ENCODE measurements at places on chromosomes 3 and 15.
A peak's percentile ranks its signal among the peaks of the same experiment; 100 is the strongest.

- H3K27me3 ChIP-seq: no peaks in the 10 kb centered on the region
- no peaks in the 10 kb centered on the region for H3K36me3 ChIP-seq
- H3K27ac ChIP-seq: peak overlapping the region; percentile 31
- peaks cover 7% of the 10 kb centered on the region for H3K4me1 ChIP-seq
- peak; percentile 31 for DNase-seq
- peak overlapping the region; percentile 36 for H3K4me3 ChIP-seq
Observed at GRCh38 chr15:66369773-66370651, 13.5 kb upstream of the TIPIN start.

GRCh38 chr3:125032683-125033082 lies 23.1 kb downstream of the HEG1 start:
- no peak for DNase-seq
- no peak overlapping the region for H3K4me3 ChIP-seq
- H3K27ac ChIP-seq: no peak overlapping the region
- H3K36me3 ChIP-seq: no peaks in the 10 kb centered on the region
- no peaks in the 10 kb centered on the region for H3K27me3 ChIP-seq
- H3K4me1 ChIP-seq: no peaks in the 10 kb centered on the region

DNA sequence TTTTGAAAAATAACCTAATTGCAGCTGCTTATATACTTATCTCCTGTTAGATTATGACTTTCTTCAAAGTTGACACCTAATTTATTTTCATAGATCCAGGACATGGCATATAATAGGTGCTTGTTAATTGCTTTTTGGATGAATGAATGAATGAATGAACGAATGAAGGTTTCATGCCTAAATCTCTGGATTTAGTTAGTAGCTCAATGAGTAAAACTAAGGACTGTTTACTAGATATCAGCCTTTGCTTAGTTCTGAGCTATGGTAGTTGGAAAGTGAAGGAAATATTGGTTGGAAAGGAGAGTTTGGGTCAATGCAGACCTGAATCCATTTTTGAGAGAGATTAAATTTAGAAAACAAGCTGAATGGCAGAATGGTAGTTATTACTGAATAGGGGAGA lies 160.4 kb upstream of the SGO1 start:
- no peaks in the 10 kb centered on the region for H3K27me3 ChIP-seq
- no peak overlapping the region for H3K27ac ChIP-seq
- no peak for DNase-seq
- H3K36me3 ChIP-seq: no peaks in the 10 kb centered on the region
- H3K4me1 ChIP-seq: no peaks in the 10 kb centered on the region

- H3K4me1 ChIP-seq: no peaks in the 10 kb centered on the region
- no peak overlapping the region for H3K27ac ChIP-seq
- no peak overlapping the region for H3K4me3 ChIP-seq
Observed at GRCh38 chr3:59609657-59610348, 560.0 kb upstream of the CFAP20DC start.

GRCh38 chr15:99436542-99437314 lies 129.1 kb upstream of the MEF2A start:
- H3K36me3 ChIP-seq: no peaks in the 10 kb centered on the region
- H3K4me1 ChIP-seq: no peaks in the 10 kb centered on the region
- no peak overlapping the region for H3K27ac ChIP-seq
- no peak for DNase-seq
- peaks cover 6% of the 10 kb centered on the region for H3K27me3 ChIP-seq

DNA sequence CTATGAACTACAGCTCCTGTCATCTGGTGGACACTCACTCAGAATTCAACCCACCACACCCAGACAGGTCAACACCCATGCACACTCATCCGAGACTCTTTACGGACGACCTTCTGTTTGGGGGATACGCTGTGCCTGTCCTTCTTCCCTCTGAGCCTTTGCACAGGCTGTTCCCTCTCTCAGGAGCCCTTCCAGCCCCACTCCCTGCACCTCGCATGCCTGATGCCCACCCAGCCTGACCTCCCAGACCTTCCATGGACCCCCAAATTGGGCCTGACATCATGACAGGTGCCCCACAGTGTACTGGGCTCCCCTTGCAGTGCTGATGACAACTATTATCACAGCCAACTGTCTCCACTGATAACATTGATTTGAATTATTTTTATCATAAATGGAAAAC lies 135.8 kb downstream of the NSMCE3 start:
- no peaks in the 10 kb centered on the region for H3K27me3 ChIP-seq
- no peak for DNase-seq
- no peak overlapping the region for H3K27ac ChIP-seq
- no peaks in the 10 kb centered on the region for H3K4me1 ChIP-seq

DNA sequence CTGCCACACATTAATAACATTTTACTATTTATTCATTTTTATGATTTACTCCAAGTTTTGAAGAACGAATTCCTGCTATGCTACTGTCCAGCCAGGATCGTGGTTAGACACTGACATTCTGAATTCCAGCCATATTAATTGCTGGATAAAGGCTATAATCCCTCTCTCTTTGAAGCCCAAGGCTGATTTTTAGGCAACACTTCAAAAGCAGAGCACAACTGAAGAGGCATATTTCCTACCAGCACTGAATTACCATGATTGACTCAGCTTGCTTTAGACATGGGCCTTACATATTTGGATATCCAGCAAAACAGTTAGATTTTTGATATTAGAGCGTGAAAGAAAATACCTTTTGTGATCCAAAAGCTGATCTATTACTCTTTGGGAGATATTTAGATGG lies 205.0 kb downstream of the ZIC1 start:
- no peak for DNase-seq
- peaks cover 7% of the 10 kb centered on the region for H3K4me1 ChIP-seq
- H3K27ac ChIP-seq: no peak overlapping the region

DNA sequence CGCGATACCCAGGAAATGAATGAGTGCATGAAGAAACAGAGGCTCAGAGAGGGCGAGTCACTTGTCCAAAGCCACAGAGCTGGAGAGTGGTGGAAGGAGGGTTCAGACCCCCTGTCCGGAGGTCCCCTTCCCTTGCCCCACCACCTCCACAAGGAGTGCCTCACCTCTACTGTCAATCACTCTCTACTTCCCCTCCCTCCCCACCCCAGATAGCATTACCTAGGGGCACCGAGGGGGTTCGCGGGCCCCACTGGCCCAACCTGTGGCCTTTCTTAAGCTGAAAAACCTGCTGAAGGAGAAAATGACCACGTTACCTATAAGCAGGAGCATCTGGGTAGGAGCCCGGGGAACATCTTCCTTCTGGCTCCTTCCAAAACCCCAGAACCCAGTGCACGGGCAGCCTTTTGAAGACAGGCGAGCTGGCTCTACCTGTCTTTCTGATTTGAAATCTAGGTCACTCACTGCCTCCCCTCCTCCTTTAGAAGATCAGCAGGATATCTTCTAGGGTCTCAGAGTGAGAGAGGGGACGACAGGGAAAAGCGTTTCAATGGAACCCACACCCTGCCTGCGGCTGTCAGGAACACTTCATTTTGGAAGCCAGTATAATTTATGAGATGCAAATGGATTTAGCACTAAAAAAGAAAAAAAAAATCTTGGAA lies 89.9 kb upstream of the MEF2A start:
- no peaks in the 10 kb centered on the region for H3K27me3 ChIP-seq
- DNase-seq: no peak
- H3K4me1 ChIP-seq: no peaks in the 10 kb centered on the region
- H3K36me3 ChIP-seq: no peaks in the 10 kb centered on the region
- H3K4me3 ChIP-seq: no peak overlapping the region

- DNase-seq: no peak
- no peaks in the 10 kb centered on the region for H3K27me3 ChIP-seq
- H3K36me3 ChIP-seq: no peaks in the 10 kb centered on the region
- no peaks in the 10 kb centered on the region for H3K4me1 ChIP-seq
- H3K4me3 ChIP-seq: no peak overlapping the region
- H3K27ac ChIP-seq: no peak overlapping the region
Observed at GRCh38 chr3:67311440-67311839, 313.3 kb downstream of the KBTBD8 start.

DNA sequence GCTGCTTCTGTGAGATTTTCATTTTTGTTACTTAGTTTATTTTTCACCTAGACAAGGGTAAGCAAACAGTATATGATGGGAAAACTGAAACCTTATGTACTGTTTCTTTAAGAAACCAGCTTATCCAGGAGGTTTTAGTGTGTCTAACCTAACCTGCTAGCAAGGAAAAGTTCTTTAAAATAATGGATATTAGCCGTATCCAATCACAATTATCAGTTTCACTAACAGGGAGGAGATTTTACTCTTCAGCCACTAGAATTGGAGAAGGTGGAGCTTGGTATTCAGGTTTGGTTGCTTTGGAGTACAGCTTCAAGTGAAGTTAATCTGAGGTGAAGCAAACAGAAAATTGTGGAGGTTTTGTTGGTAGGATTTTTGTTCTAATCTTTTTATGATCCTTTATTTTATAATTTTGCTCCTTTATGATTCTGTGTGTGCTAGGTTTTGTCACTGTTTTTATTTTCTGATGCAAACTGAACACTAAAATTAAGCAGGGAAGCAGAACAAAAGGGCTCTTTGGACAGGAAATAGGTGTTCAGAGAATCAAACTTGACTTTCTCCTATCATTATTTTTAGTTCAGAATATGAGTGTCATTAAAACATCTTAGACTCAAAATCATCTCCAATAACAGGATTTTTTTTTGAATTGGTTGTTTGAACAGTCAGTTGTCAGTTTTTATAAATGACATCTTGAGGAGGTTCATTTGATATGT lies 13.0 kb downstream of the ZFAND6 start:
- no peaks in the 10 kb centered on the region for H3K27me3 ChIP-seq
- DNase-seq: peak; percentile 91
- no peaks in the 10 kb centered on the region for H3K36me3 ChIP-seq
- peak overlapping the region; percentile 58 for H3K4me3 ChIP-seq

DNA sequence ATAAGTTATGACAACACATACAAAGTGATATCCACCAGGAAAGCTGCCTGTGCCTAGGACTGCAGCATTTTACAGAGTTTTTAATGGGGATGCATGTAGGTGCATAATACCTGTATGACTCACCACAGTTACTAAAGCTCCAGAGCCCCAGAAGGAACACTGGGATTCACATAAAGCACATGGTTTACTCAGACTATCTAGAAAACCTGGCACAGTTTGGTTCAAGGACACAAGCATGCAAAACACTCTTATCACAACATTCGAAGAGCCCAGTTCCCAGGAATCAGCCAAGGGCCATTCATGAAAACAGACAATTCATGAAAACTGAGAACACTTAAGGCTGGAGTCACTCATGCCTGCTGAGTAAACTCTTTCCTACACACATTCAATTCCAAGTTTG lies 261.0 kb downstream of the PYDC2 start:
- H3K27me3 ChIP-seq: no peaks in the 10 kb centered on the region
- no peaks in the 10 kb centered on the region for H3K36me3 ChIP-seq
- no peak overlapping the region for H3K4me3 ChIP-seq
- no peaks in the 10 kb centered on the region for H3K4me1 ChIP-seq
- H3K27ac ChIP-seq: no peak overlapping the region

DNA sequence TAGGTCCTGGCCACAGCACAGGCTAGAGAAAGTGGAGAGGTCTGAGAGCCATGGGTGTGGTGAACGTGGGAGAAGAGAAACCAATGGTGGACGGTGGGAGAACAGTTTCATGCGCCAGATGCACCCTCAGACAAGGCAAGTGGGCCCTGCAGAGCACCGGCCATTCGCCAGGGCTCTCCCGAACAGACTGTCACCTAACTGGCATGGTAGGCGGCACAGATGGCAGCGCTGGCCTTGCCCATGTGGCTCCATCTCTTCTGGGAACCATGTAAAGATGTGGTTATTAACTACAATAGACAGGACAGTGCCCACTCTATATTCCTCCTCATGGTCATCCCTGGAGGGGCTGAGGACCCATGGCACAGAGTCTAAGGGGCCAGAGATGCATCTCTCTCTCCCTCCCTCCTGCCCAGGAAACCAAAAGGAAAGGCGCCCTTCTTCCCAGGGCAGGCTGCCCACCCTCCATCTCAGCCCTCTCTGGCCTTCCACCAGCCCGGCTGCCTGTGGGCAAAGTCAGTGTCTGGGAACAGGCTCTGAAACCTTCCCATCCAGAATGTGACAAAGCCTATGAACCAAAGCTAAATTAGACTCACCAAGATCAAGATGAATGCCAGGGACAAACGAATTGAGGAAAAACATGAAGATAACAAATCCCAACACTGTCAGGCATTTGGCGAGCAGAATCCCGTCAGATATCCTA lies 147.8 kb downstream of the OCA2 start:
- H3K4me3 ChIP-seq: no peak overlapping the region
- H3K27me3 ChIP-seq: no peaks in the 10 kb centered on the region
- no peak overlapping the region for H3K27ac ChIP-seq
- no peak for DNase-seq

- no peak overlapping the region for H3K4me3 ChIP-seq
- H3K27me3 ChIP-seq: no peaks in the 10 kb centered on the region
- peaks cover 3% of the 10 kb centered on the region for H3K4me1 ChIP-seq
Observed at GRCh38 chr3:141992512-141992911, 116.1 kb downstream of the ATP1B3 start.

DNA sequence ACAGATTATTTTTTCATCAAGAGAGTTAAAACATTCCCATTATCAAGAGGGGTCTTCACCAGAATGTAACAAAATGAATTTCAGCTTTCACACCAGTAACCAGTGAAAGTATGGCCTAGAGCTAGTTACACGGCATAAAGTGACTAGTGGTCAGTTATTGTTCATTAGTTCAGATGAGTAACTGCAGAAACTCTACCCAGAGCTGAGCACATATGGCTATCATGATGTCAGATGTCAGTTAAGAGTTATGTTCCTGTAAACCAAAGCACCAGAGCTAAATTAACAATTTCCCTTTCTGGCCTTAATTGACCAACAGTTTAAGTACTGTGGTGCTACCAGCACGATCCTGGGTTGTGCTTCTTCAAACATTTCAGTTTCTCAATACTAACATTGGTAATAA lies 6.6 kb upstream of the MRPS25 start:
- H3K36me3 ChIP-seq: no peaks in the 10 kb centered on the region
- H3K27me3 ChIP-seq: no peaks in the 10 kb centered on the region
- H3K4me3 ChIP-seq: no peak overlapping the region
- H3K27ac ChIP-seq: no peak overlapping the region
- no peaks in the 10 kb centered on the region for H3K4me1 ChIP-seq

- no peak for DNase-seq
- H3K27me3 ChIP-seq: no peaks in the 10 kb centered on the region
- H3K36me3 ChIP-seq: no peaks in the 10 kb centered on the region
- H3K27ac ChIP-seq: no peak overlapping the region
- H3K4me3 ChIP-seq: no peak overlapping the region
- H3K4me1 ChIP-seq: no peaks in the 10 kb centered on the region
Observed at GRCh38 chr3:60504827-60505457, 746.3 kb downstream of the FHIT start.

DNA sequence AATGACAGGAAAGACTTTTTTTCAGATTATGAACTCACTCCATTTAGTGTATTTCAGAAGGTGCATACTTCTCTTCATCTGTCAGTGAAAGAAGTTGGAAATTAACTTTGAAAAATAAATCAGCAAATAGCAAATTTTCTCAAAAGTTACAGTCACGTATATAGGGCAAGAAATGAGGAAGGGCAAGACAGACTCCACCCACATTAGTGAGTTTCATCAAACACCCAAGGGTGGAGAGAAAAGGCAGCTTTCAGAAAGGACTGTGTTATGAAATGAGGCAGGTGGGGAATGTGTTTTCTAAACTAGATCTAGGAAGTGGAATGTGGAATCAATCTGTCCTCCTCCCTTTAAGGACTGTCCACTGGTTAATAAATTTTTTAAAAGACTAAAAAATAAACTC lies 2.9 kb downstream of the SLC22A13 start:
- no peaks in the 10 kb centered on the region for H3K4me1 ChIP-seq
- H3K27ac ChIP-seq: no peak overlapping the region
- no peaks in the 10 kb centered on the region for H3K36me3 ChIP-seq
- no peak for DNase-seq
- H3K4me3 ChIP-seq: no peak overlapping the region
- no peaks in the 10 kb centered on the region for H3K27me3 ChIP-seq

- no peaks in the 10 kb centered on the region for H3K4me1 ChIP-seq
- H3K27ac ChIP-seq: no peak overlapping the region
- H3K36me3 ChIP-seq: no peaks in the 10 kb centered on the region
- no peak overlapping the region for H3K4me3 ChIP-seq
- DNase-seq: no peak
- no peaks in the 10 kb centered on the region for H3K27me3 ChIP-seq
Observed at GRCh38 chr3:143506190-143506589, 342.1 kb downstream of the SLC9A9 start.
